SHP77 treated with DMSO at 0.1 percent for 48 hours (cell line): ENCODE measurements at places on chromosomes 11 and 22.

GRCh38 chr22:49954991-49955580 lies 5.5 kb upstream of the PIM3 start:
- DNase-seq = no peak

GRCh38 chr11:124277804-124278203 lies 21.6 kb downstream of the OR8G5 start:
- no peak for DNase-seq

GRCh38 chr22:45709060-45709739 lies 37.6 kb downstream of the ATXN10 start:
- no peak for DNase-seq

DNA sequence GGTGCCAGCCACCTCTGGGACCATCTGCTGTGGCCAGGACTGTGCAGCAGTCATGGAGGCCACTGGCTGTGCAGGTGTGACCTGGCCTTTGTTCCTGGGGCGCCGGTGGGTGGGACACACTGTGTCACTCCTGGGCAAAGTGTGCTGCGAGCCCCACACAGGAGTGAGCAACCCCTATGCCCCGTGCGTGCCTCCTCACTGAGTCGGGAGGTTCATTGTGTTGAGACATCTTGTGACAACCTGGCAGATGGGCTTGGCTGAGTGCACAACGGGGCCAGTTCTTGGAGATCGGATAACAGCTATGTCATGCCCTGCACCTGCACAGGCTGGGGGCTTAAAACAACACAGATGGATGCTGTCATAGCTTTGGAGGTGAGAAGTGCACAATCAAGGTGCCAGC lies 13.5 kb downstream of the ANO1 start:
- DNase-seq = no peak

DNA sequence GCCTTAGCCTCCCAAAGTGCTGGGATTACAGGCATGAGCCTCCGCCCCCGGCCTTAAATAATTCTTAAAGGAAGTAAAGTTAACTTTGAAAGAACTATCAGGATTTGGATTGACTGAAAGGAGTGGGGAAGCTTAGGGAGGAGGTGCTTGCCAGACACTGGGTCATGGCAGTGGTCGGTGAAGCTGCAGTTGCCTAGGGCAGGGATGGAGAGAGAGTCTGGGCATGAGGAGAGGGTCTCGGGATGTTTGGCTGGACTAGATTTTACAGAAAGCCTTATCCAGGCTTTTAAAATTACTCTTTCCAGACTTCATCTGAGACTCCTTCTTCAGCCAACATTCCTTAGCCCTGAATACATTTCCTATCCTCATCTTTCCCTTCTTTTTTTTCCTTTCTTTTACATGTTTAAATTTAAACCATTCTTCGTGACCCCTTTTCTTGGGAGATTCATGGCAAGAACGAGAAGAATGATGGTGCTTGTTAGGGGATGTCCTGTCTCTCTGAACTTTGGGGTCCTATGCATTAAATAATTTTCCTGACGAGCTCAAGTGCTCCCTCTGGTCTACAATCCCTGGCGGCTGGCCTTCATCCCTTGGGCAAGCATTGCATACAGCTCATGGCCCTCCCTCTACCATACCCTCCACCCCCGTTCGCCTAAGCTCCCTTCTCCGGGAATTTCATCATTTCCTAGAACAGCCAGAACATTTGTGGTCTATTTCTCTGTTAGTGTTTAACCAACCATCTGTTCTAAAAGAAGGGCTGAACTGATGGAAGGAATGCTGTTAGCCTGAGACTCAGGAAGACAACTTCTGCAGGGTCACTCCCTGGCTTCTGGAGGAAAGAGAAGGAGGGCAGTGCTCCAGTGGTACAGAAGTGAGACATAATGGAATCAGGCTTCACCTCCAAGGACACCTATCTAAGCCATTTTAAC lies at the start of gene NNMT:
NNMT (plus strand) TSS at position 724 of the 929 bp plus-strand sequence; CDS start at position 882, 158 bp downstream.
- peak; percentile 61 for DNase-seq

DNA sequence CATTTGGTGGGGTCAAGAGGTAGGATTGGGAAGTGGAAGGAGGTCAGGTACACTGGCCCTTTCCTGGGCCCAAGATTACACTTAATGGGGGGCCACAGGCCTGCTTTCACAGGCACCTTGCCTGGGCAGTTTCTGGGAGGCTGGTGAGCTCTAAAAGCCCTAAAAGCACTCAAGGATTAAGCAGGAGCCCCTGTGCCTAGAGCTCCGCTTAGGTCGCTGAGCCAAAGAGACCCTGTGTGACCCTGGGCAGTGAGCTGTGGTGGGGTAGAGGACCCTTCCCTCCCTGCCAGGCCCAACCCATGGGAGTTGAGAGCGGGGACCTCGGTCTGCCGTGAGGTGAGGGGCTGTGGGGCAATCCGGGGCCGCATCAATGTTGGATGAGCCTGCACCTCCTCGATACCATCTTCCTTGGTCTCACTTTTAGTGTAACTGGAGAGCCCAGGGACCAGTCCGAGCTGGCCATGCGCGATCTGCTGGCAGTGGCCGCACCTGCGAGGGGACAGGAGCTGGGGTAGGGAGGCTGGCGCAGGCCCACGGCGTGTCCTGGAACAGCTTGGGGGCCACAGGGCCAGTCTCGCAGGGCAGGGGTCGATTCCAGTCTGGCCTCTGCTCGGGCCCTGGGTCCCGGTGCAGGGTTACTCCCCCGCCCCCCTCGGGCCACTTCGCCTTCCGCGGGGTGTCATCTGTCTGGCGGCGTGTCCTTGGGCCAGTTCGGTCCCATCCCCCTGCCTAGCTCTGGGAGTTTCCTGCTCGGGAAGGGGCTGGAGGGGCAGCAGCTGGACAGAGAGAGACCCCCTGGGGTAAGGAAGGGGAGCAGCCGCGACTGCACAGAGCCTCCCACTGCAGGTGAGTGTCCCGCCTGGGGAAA lies 44.3 kb downstream of the EIF3F start:
- DNase-seq = no peak

DNA sequence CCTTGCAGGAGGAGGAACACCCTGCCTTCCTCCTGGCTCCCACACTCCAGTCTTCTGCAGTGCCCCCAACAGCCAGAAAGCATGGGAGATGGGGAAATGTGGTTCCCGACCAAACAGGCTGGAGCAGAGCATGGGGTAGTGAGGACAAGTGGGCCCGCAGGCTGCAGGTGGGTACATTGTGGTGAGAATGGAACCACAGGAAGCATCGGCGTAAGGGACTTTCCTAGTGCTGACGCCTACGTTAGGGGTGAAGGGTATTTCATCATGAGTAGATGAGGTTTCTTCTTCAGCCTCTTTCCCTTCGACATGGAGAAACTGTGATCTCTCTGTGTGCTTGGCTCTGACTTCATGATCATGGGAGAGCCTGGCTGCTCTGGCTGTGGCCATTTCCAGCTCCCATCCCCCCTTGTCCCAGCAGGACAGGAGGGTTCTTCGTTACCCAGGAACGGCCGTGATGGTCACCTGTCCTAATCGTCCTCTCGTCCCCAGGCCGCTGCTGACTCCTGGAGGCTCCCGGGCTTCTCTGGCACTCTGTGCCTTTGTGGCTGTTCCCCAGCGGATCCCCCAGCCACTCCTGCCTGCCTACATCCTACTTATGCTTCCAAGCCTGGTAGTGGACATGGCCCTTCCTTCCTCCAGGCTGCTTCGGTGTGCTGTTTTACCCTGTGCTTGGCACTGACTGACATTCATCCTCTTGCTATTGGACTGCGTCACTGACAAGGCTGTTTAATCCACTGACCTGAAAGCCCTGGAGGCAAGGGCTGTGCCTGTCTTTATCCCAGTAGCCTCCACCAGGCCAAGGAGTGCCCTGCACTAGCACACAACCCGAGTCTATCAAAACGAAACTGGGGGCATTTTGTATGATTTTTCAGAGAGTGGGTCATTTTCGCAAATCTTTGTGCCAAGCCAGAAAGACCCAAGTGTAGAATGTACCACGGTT lies 65.2 kb upstream of the CECR2 start:
- no peak for DNase-seq

DNA sequence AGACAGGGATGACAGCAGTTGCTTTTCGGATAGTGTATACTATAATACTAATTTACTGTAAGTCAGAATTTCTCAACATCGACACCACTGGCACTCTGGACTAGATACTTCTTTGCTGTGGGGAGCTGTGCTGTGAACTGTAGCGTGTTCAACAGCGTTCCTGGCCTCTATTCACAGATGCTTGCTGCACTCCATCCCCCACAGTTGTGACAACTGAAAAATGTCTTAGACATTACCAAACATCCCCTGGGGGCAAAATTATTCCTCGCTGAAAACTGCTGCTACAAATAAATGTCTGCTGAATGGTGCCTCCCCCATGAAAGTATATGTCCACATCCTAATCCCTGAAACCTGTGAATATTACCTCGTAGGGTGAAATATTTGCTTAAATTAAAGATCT lies 7.5 kb upstream of the SLC15A3 start:
- DNase-seq = no peak

DNA sequence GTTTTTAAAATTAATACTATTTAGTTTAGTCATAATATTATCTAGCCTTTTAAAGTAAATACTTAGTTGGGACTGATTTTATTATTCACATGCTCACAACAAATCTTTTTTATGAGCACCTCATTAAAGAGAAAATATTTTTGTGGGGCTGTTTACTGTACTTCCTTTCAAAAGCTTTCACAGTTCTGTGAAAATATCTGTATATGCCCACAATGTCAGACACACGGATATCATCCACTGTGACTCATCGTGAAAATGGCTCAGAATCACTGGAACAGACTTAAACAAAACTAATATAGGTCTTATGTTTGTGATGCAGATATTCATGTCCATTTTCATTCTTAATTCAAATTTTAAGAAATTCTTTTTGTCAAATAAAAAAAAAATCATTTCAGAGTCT lies 305.2 kb downstream of the RAB38 start:
- DNase-seq = no peak

DNA sequence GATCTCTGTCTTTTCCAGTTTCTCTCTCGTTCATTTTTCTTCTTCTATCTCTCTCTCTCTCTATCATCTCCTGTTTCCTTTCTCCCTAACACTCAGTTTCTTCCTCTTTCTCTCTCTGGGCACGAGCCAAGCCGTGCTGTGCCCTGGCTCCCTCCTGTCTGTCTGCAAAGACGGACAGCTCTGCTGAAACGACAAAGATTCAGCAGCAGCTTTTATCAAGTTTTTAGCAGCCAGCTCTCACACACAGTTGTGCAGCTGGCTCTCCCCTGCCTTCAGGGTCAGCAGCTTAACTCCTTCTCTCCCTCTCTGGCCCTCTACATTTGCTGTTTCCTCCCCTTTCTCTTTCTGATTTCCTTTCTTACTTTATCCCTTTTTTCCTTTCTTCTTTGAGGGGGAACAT lies 352.0 kb upstream of the MPPED2 start:
- DNase-seq = no peak

DNA sequence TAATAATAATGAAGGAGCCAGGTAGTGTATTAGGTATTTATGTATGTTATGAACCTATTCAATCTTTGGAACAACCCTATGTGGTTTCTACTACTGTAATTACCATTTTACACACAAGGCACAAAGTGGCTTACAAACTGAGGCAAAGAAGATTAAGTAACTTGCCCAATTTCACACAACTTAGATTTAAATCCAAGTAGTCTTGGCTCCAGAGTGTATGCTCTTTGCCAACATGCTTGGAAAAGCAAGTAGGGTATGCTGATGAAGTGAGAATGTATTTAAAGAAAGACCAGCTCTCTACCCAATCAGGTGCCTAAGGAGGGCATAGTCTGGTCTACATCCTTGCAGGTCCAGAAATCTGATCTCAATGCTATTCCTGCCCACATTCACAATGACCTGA lies 463.2 kb downstream of the METTL15 start:
- DNase-seq = no peak

GRCh38 chr11:130449310-130449990 lies 1.0 kb downstream of the ADAMTS15 start:
- DNase-seq = no peak

DNA sequence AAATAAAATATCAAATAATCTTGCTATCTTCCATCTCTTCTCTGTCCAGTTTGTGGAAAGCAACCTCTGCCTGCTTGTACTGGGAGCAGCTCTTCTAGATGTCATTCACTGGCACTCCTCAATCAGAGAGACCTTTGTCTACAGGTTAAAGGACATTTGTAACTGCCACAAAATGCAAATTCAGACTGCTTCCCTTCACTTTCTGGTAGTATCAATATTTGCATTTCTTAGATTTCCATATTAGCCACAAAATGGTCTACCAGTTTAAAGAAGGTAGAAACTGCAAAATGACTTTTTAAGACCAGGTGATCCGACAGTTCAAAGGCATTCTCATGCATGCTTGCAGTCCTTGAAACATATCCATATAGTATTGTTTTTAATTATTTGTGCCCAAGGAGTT lies 51.7 kb upstream of the RCN1 start:
- no peak for DNase-seq

GRCh38 chr11:65214212-65214845 lies 32.6 kb downstream of the CAPN1 start:
- no peak for DNase-seq

- no peak for DNase-seq
Measured at GRCh38 chr11:126121296-126121695, 58.6 kb upstream of the CDON start.

GRCh38 chr11:63590024-63590788 lies 24.0 kb downstream of the PLAAT3 start:
- no peak for DNase-seq

GRCh38 chr22:36321797-36322601 lies 65.8 kb downstream of the MYH9 start:
- no peak for DNase-seq

DNA sequence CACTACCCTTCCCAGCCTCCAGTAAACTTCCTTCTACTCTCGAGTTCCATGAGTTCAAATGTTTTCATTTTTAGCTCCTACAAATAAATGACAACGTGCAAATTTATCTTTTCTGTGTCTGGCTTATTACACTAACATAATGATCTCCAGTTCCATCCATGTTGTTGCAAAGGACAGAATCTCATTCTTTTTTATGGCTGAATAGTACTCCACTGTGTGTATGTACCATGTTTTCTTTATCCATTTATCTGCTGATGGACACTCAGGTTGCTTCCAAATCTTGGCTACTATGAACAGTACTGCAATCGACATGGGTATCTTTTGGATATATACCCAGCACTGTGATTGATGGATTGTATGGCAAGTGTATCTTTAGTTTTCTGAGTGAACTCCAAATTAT lies 34.5 kb downstream of the FCHSD2 start:
- DNase-seq = no peak

DNA sequence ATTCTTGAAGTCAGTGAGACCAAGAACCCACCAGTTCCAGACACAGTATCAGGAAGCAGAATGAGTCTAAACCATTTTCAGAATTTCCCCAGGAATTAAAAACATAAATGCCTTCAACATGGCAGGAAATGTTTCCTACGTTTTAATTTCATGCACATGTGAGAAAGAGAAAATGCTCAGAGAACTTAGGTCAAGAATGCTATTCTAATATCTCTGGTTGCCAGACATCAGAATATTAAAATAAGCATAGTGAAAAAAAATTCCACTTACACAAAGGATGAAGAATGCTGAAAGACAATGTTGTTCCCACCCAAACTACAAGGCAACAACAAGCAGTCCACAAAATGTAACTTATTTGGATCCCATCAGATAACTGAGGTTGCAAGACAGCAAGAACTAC lies 104.8 kb downstream of the RAB38 start:
- DNase-seq = no peak
